ENCODE measurements at places on chromosomes 6 and 20.

DNA sequence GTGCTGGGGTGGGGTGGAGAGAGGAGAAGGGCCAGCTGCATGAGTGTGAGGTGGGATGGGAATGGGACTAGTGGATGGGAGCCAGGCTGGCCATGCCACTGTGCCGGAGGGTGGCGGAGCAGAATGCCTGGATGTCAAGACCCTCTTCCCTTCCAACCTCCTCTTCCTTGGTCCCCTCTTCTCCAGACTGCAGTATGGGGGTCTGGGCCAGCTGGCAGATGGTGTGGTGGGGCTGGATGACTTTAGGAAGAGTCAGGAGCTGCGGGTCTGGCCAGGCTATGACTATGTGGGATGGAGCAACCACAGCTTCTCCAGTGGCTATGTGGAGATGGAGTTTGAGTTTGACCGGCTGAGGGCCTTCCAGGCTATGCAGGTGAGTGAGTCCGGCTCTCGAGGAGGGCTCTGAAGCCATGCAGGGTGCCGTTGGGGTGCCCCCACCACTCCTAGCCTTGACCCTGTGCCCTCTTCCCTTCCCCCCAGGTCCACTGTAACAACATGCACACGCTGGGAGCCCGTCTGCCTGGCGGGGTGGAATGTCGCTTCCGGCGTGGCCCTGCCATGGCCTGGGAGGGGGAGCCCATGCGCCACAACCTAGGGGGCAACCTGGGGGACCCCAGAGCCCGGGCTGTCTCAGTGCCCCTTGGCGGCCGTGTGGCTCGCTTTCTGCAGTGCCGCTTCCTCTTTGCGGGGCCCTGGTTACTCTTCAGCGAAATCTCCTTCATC, 7.7 kb downstream of the DDR1 start:
- DNase-seq = no peak

DNA sequence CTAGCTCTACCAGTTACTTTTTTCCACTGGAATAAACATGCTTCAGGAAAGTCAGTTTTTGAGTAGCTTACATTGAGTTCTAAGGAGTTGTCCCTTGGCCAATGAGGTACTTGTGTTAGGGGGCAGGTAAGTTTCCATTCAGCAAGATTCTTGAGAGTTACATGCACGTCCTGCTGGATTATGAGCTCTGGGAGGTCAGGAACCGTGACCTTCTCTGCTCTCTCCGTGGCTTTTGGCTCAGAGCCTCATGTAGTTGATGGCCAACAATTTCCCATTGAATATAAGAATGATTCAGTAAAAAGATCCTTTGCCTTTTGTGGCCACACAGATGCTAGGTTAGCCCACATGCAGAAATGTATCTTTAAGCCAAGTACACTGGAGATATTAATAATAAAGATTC, 181.8 kb upstream of the RALGAPA2 start:
- DNase-seq = no peak

- DNase-seq = no peak
Observed at GRCh38 chr6:95856876-95857364, 158.9 kb upstream of the FUT9 start.

GRCh38 chr6:27478141-27478705, 5.3 kb upstream of the ZNF184 start:
- no peak for DNase-seq

- no peak for DNase-seq
Observed at GRCh38 chr6:122650403-122650802, 40.2 kb downstream of the PKIB start.

GRCh38 chr20:43194137-43194536, 4.4 kb upstream of the PTPRT start:
- DNase-seq = peak; percentile 73

DNA sequence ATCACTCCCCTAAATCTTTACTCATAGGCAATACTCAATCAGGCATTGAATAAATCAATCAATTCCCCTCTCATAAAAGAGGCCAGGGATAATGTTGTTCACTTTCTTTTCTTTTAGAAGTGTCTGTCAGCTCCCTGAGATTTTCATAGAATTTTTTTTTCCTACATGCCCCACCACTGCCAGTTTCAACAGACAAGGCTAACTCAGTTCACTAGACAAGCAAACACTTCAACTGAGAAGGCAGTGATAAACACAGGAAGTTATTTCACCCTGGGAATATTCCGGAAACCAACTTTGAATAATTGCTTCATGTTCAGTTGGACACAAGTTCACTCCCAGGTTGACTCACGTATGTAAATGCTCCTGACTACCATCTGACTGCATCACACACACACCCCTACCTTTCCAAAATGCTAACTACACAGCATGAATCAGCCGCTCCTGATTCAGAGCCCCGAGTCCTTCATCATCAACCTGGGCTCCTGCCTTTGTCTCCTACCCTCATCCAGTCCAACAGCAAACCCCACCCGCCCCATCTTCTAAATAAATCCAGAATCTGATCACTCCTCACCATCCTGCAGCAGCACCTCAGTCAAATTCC, 143.9 kb downstream of the BCAS1 start:
- no peak for DNase-seq

DNA sequence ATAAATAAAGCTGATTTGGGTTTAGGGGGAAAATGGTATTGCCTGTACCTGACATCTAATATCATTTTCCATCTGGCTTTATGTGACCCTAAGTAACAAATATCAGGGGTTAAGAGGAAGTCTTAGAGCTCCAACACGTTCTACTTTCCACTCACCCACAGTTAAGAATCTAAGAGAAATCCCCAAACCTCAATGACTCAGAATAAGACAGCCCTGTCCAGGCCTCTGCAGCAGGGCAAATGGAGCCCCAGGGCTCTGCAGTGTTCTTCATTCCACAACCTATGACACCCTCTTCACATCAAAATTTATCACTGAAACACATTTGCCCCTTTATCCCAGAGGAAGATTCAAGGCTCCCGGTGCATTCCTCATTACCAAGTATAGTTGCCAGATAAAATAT, 20.3 kb upstream of the TENT5A start:
- DNase-seq = no peak

DNA sequence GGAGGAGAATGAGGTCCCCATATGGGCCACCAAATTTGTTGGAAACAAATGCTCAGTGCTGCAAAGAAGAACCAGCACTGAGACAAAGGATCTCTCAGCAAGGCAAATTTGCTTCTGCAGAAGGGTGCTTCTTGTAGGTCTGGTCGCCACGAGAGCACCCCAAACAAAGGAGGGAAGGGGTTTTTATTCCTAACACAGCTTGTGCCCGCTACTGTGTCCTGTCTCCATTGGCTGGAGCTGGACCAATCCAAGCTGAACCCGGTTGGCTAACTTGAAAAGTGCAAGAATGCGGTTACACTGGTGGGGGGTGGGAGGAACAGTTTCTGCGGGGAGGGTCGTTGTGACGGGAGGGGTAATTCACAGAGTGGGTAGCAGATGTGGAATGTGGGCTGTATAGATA, 54.1 kb upstream of the TULP1 start:
- DNase-seq = no peak

GRCh38 chr6:145453376-145453775, 281.9 kb downstream of the EPM2A start:
- peak; percentile 5 for DNase-seq

- DNase-seq = no peak
Observed at GRCh38 chr20:35144694-35145093, 2.4 kb downstream of the EDEM2 start.

- DNase-seq = peak; percentile 95
Observed at GRCh38 chr6:20212392-20213111, at the start of gene MBOAT1. Gene MBOAT1 (minus strand): TSS chr6:20212469. CDS start chr6:20212234, 235 bp downstream.

GRCh38 chr20:41783423-41784208, 165.4 kb upstream of the CHD6 start:
- no peak for DNase-seq

DNA sequence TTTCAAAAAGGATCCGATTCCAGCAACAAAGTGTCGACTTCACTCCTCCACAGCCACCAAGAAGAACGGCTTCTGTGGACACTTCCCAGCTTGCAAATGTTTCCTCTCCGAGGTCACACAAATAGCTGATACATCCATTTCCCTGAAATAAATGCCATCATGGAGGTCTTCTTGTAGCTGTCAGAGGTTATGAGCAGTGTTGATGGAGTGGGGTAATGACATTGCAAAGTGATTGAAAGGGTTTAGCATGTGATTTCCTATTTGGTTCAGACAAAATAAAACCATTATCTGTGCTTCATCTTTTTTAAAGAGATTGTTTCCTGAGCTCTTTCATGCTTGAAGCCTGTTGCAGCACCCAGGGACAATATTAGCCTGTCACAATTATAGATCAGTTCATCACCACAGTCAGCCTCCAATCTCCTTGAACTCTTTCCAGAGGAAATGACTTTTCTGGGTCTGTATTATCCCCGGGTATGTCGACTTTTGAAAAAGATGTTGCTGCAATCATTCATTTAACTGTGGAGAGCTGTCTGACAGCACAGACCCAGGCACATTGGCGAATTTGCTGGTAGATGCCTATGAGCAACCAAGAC, 16.9 kb upstream of the KIF16B start:
- no peak for DNase-seq

- DNase-seq = no peak
Observed at GRCh38 chr6:158150701-158151100, 17.4 kb downstream of the SERAC1 start.

DNA sequence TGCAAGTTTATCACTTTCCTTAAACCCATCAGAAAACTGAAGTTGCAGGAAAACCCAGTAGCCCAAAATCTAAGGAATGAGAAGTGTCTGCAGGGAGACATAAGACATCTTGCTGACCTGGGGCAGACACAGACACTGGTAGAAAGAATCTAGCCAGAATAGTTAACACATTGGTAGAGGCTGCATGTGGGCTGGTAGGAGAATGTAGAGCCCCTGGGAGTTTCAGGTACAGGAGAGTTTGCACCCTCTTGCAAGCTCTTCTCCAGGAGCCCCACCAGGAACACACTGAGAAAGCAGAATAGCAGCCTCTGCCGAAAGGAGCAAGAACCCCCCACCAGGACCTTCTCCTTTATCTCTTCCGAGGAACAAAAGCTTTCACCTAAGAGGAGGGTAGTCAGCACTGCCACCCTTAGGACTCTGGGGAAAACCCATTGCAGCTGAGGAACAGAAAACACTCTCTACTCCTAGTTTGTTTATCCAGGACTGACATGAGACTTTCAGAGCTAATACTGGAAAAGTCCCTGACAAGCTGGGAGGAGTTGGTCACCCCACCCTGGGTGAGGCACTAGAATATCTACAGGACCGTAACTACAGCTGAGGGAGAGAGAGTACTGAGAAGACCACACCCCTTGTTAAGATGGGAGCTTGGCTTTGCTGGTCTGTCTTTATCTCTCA, 10.5 kb upstream of the OGFRL1 start:
- no peak for DNase-seq

- no peak for DNase-seq
Observed at GRCh38 chr6:145626857-145627256, 108.5 kb downstream of the EPM2A start.

GRCh38 chr6:24780206-24780605, 5.5 kb downstream of the GMNN start:
- DNase-seq = no peak

DNA sequence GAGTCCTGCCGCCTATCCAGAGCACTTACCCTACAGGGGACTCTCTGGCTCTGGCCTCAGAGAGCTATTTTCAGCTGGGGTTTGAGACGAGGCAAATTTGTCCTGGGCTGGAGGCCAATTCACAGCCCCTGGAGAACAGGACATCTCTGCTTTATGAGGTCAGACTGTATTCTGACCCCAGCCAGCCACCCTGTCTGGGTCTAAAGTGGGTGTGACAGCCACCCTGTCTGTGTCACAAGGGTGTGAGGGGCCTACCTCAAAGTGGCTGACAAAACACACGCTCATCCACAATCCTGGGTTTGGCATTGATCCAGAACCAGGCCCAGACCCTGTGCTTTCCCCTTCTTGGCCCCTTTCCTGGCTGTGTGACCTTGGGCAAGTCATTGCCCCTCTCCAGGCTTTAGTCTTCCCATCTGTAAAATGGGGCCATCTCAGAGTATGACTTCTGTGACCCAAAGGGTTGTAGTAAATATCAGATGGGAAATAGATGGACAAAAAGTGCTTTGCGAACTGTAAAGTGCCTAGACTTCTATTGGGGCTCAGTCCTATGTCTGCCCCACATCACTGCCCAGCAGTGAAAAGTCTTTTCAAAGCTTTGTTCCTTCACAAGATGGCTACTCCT, 44.1 kb upstream of the TGM2 start:
- no peak for DNase-seq

- no peak for DNase-seq
Observed at GRCh38 chr6:7417684-7418083, 28.1 kb downstream of the RIOK1 start.

GRCh38 chr20:17871181-17871580, 97.4 kb downstream of the SNX5 start:
- DNase-seq = no peak

- no peak for DNase-seq
Observed at GRCh38 chr6:14280766-14281293, 163.3 kb downstream of the CD83 start.

DNA sequence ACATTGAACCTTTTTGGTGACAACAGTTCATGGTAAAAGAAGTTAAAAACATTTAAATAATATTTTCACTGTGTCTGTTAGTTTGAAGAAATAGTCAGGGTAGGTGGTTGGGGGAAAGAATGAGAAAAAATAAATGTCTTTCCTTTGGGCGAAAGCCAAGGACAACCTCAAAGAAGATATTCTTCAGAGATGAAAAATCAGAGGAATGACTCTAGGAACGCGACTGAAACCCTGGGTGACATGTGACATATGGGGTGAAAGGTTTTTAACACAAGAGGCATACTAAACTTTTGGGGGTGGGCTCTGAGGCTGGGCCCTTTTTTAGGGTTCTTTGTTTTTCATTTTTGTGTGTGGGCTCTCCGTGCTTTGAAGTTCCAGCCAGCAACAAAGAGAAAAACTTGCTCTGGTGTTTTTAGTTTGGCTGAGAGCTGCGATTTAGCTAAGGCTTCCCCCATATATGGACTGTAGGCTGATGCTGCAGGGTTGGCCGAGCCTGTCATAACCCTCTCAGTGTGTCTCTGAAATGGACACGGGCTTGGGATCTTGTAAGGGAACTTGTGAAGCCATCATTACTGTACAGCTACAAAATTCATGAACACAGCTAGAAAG, 610.1 kb upstream of the ARID1B start:
- no peak for DNase-seq

DNA sequence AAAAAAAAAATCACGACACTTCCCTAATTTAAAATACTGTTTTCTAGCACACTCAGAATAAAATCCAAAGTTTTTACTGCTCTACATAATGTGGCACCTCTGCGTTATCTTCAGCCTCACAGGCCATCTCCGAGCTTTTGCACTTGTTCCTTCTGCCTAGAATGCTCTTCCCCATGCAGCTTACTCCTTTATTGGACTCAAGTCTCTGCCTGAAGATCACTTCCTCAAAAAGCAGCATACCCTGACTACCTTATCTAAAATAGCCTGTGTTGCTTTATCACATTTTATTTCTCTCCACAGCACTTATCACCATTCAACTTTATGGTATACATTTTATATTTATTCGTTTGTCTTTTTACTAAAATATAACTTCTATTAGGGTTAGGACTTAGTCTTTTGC, 2.3 kb downstream of the ZNF322 start:
- DNase-seq = no peak

- no peak for DNase-seq
Observed at GRCh38 chr20:5931411-5931810, 18.9 kb downstream of the TRMT6 start.

DNA sequence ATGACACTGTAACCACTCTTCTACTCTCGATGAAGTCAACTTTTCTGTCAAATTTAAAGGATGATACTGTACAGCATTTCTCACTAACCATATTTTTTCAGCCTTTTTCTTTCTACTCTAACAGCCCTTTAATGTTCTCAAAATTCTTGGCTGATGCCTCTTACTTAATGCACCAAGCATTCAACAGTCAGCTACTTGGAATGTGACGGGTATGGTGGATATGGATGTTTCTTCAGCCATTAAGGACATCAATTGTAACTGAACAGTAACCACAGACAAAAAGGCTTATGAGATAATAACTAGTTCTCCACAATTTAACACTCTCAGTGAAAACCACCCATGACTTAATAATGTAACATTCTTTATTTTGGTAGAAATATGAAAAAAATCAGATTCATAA, 467.2 kb upstream of the ZNF337 start:
- no peak for DNase-seq

Data from NCI-H2171 treated with DMSO at 0.1 percent for 48 hours (cell line).